ENCODE measurements at places on chromosomes 13 and 19.

DNA sequence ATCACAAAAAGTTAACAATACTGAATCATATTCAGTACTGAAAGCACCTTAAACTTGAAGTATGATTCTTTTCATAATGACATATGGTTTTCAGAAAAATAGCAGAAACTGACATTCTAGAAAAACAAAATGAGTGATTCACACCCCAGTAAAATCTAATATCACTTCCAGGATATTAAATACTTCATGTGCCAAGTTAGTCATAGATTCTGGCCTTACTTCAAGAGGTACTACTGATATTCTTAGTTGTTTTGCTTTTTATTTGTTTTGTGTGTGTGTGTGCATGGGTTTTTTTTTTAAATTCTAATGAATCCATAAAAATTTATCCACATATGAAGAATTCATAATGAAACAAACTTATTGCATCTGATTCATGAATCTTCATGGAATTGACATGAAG lies 207.9 kb upstream of the UFM1 start:
- DNase-seq = peak; percentile 33

GRCh38 chr13:91417660-91418325 lies 19.4 kb downstream of the GPC5 start:
- DNase-seq = no peak

DNA sequence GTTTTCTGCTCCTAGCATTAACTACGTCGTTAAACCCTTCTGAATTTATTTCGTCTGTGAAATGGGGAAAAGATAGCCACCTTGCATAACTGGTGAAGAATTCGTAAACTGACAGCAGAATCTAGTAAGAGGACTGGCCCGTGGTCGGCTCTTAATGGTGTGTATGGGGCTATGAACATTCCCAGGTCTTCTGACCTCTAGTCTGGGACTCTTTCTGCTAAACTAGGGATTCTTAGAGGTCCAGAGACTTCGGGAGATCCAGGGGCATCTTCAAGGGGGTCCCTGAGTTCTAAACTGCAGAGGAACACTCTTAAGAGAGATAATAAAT lies 231.1 kb upstream of the SERP2 start:
- DNase-seq = no peak

GRCh38 chr19:3073159-3073563 lies 10.9 kb upstream of the TLE5 start:
- DNase-seq = peak; percentile 41

- DNase-seq = no peak
Measured at GRCh38 chr13:25608181-25608580, 236.4 kb downstream of the ATP8A2 start.

- no peak for DNase-seq
Measured at GRCh38 chr13:28448651-28449358, 46.1 kb downstream of the FLT1 start.

All from astrocyte (in vitro differentiated cells and primary cell).